ENCODE measurements at places on chromosomes 5 and 9. TPM values are rescaled to one million over a fixed set of nuclear protein-coding genes. Genes with fewer than 3 reads are reported as not detected.

The REEP2 gene
- 3.5 TPM for total RNA-seq

The TNC gene
- 0.98 TPM for total RNA-seq

The CXCL14 gene
- total RNA-seq, result not detected

The HRCT1 gene
- not detected for total RNA-seq

The PRRC2B gene
- total RNA-seq, result 128 TPM

The FAM151B gene
- total RNA-seq, result 0.23 TPM

The GABBR2 gene
- total RNA-seq, result not detected

The ANKRD34B gene
- not detected for total RNA-seq

The MEF2C gene
- 0.33 TPM for total RNA-seq

The ERP44 gene
- total RNA-seq, result 16.4 TPM

The FKBP15 gene
- 36.7 TPM for total RNA-seq

All from activated CD4-positive, alpha-beta T cell treated with anti-CD3 and anti-CD28 coated beads, Interleukin-2, amount 10 ng/mL, durations not matched to agents 24 days and 14 days (primary cell).